Activated T-cell treated with anti-CD3 and anti-CD28 coated beads, Interleukin-2, amount 50 U/mL, for 72 hours (primary cell): ENCODE measurements at places on chromosomes 1 and 21. TPM values are rescaled to one million over a fixed set of nuclear protein-coding genes. Genes with fewer than 3 reads are reported as not detected.

Gene C1orf53
- total RNA-seq: not detected

Gene C1orf74
- total RNA-seq: 3.3 TPM

Gene CTSK
- 9.7 TPM for total RNA-seq

Gene ACTL8
- not detected for total RNA-seq

Gene LCE2C
- total RNA-seq: not detected

Gene TSPAN2
- total RNA-seq: 4.3 TPM

Gene NEXN
- 1.4 TPM for total RNA-seq
